ENCODE measurements at places on chromosomes 4 and X. TPM values are rescaled to one million over a fixed set of nuclear protein-coding genes. Genes with fewer than 3 reads are reported as not detected.

DNA sequence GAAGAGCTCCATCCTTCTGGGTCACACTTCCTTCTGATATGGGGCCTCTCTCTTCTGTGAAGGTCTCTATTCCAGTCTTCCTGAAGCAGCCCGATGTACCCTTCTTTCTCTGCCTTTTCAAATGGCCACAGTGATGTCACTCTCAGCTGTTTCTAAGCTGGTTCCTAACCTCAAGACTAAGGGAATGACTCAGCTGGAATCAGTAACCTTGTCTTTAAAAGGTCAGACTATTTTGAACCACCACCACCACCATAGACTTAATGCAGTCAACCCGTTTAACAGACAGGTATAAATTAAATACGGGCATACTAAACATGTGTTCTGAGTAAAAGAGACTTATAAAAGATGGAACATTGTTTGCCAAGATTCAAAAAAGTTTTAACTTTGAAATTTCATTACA, 121.0 kb downstream of the PPA2 start:
- H3K27me3 ChIP-seq = no peaks in the 10 kb centered on the region
- no peak overlapping the region for H3K27ac ChIP-seq
- no peak overlapping the region for H3K4me3 ChIP-seq
- no peaks in the 10 kb centered on the region for H3K4me1 ChIP-seq
- no peaks in the 10 kb centered on the region for H3K36me3 ChIP-seq

NPY2R gene
- not detected for total RNA-seq

- H3K27ac ChIP-seq = no peak overlapping the region
- no peak overlapping the region for H3K4me3 ChIP-seq
- no peaks in the 10 kb centered on the region for H3K36me3 ChIP-seq
- H3K27me3 ChIP-seq = no peaks in the 10 kb centered on the region
- DNase-seq = no peak
Observed at GRCh38 chr4:73897380-73898136, 28.4 kb downstream of the CXCL1 start.

LRP2BP gene
- 2.7 TPM for total RNA-seq

DNA sequence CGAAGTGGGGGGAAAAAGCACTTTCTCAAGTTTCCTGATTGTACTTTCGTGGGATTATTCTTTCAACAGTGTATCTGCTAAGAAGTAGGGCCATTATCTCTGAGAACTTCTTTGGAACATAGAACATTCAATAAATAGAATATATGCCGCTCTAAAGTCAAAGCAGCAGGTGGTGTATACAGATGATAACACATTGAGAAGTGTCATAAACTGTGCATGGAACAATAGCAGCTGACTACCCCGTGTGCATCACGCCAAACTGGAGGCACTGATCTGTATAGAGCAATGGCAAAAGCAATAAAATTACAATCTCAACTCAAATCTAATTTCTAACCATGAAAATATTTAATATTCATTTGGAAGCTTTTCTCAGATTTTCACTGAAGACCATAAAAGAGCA, 175.3 kb downstream of the DCTD start:
- DNase-seq = no peak
- no peaks in the 10 kb centered on the region for H3K36me3 ChIP-seq
- no peaks in the 10 kb centered on the region for H3K4me1 ChIP-seq

GRCh38 chrX:132749406-132749805, 209.0 kb downstream of the HS6ST2 start:
- H3K27me3 ChIP-seq = no peaks in the 10 kb centered on the region
- no peaks in the 10 kb centered on the region for H3K4me1 ChIP-seq
- no peak overlapping the region for H3K27ac ChIP-seq
- no peak overlapping the region for H3K4me3 ChIP-seq
- H3K36me3 ChIP-seq = no peaks in the 10 kb centered on the region
